ENCODE measurements at places on chromosomes 6 and 20.
A peak's percentile ranks its signal among the peaks of the same experiment; 100 is the strongest.

DNA sequence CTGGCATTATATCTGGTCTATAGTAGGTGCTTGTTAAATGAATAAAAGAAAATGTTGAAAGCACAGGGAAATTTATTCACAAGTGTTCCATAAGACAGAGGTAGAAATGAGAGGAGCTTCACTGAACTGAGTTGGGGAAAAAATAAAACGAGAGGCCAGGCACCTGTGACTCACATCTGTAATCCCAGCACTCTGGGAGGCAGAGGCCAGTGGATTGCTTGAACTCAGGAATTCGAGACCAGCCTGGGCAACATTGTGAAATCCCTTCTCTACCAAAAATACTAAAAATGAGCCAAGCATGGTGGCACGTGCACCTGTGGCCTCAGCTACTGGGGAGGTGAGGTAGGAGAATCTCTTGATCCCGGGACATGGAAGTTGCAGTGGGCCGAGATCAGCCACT, 28.1 kb upstream of the IBTK start:
- DNase-seq = no peak

- no peak for DNase-seq
Measured at GRCh38 chr6:122749451-122750050, 30.0 kb upstream of the FABP7 start.

GRCh38 chr6:65231616-65232015, 475.4 kb downstream of the EYS start:
- no peak for DNase-seq

- DNase-seq = no peak
Measured at GRCh38 chr20:16615199-16615598, 42.0 kb upstream of the KIF16B start.

DNA sequence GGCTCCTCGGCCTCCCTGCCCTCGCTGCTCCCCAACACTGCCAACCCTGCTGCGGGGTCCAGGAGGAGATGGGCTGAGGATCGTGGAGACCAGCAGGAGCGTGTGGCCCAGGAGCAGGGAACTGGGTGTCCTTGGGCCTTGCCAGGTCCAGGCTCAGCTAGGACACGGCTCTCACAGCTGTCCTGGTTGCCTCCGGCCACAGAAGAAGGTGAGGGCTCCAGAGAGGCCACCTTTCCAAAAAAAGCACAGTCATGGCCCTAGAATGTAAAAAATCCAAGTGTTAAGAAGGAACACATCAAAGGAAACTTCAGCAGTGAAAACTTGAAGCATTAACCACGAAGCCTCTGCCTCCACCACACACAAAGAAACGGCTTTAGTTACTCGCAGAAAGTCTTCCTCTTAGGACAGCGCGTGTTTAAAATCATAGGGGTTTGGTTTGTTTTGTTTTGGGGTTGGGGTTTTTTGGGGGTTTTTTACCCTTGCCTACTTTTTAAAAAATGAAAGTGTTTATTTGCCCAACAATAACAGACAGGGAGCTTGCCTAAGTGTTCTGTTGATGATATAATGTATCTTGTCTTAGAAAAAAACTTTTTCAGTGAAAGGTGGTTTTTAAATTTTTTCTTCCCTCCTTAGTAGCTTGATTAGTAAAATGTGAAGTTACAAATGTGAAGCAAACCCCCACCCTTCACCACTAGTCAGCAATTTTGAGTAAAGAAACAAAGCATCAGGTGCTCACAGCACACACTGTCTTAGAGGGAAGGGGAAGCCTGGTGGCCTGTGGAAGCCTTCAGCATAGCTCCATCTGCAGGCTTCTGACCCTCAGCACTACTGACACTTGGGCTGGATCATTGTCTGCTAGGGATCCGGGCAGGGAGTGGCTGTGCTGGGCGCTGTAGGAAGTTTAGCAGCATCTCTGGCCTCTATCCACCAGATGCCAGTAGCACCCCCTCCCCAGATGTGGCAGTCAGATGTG, 60.0 kb downstream of the PTPN1 start:
- no peak for DNase-seq

GRCh38 chr20:1072258-1072657, 46.1 kb upstream of the PSMF1 start:
- no peak for DNase-seq

DNA sequence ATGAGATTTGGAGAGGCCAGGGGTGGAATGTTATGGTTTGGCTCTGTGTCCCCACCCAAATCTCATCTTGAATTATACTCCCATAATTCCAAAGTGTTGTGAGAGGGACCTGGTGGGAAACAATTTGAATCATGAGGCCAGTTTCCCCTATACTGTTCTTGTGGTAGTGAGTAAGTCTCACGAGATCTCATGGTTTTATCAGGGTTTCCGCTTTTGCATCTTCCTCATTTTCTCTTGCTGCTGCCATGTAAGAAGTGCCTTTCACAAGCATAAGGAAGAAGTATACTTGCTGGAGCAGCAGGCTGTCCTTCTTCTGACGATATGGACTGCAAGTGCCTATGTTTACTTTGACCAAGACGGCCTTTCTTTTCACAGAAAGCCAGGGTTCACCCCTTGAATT, 270.5 kb downstream of the ESR1 start:
- no peak for DNase-seq

DNA sequence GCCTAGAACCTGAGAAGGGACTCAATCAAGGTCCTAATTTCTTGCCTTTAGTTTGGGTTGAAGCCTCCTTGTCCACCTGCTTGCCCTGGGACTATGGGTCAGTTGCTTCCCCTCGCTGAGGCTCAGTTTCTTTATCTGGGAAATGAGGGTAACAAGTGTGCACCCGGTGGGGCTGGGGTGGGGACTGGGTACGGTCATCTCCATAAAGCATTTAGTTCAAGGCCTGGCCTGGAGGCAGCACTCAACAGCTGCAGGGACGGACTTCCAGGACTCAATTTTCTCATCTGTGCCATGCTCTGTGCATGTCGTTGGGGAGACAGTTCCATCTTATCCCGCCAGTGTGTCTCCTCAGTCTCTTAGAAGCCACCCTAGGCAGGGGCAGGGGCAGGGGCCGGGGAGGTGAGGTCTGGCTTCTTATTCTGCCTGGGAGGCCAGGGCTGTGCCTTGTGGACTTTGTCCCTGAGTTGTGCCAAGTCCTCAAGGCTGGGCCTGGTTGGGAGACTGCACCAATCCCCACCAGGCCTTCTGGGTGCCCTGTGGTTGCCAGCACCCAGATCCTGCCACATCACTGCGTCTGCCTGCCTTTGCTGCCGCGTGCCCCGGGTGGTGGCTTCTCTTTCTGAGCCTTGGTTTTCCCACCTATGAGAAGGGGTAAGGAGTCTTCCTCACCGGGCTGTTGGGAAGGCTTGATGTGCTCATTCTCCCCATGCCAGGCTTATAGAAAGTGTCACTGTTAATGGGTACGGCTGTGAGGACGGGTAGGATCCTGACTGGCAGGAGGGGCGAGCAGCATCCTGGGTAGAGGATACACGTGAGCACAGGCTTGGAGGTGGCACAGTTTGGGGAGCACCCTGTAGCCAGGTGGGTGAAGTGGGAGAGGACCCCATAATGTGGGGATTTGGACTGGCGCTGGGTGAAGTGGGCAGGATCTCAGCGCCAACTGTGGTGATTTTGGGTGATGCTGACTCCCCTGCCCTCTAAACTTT, 8.6 kb downstream of the SRC start:
- DNase-seq = no peak

GRCh38 chr20:34222208-34222607, 19.0 kb upstream of the ASIP start:
- DNase-seq = no peak

GRCh38 chr6:25534942-25535631, 116.9 kb upstream of the SCGN start:
- DNase-seq = no peak

GRCh38 chr6:170209354-170210025, 81.4 kb downstream of the DLL1 start:
- DNase-seq = no peak

DNA sequence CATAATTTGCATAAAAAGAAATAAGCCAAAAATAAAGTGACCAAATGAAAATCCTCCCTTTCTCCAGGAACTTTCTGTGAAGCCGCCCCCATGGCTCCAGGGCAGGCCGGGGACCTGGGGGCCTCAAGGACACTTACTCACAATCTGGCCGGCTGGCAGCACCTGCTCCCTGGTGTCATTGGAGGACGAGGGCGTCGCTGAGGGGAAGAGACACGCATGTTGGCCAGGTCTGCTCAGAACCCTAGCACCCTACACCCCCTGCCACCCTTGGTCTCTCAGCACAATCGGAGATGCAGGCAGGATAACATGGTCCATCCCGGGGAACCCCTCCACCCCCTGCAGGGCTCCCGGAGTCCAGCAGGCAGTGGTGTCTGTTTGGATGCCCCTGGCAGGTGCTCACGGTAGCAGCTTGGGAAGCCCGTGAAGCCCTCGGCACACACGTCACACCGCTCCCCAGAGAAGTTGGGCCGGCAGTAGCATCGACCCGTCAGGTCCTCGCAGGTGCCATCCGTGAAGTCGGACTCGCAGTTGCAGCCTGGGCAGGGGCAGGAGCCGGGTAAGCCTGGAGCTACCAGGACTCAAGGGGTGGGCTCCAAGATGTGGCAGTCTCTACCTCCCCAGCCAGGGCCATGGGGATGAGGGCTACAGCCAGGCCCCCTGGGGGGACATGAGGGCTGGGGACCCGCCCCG, 21.3 kb downstream of the LAMA5 start:
- DNase-seq = no peak

GRCh38 chr20:34558320-34559218, at the start of gene MAP1LC3A:
MAP1LC3A (plus strand) TSS chr20:34558718; CDS start chr20:34558869, 151 bp downstream.
- DNase-seq = peak; percentile 87

GRCh38 chr6:122077603-122078002, 321.8 kb upstream of the HSF2 start:
- no peak for DNase-seq

- no peak for DNase-seq
Measured at GRCh38 chr6:2476376-2476775, 231.0 kb upstream of the GMDS start.

- no peak for DNase-seq
Measured at GRCh38 chr6:21496196-21496595, 97.4 kb upstream of the SOX4 start.

- DNase-seq = no peak
Measured at GRCh38 chr6:65006788-65007187, 700.2 kb downstream of the EYS start.

GRCh38 chr20:33875055-33875454, 63.9 kb downstream of the CHMP4B start:
- no peak for DNase-seq

- DNase-seq = no peak
Measured at GRCh38 chr20:62040381-62040922, 25.2 kb downstream of the TAF4 start.

DNA sequence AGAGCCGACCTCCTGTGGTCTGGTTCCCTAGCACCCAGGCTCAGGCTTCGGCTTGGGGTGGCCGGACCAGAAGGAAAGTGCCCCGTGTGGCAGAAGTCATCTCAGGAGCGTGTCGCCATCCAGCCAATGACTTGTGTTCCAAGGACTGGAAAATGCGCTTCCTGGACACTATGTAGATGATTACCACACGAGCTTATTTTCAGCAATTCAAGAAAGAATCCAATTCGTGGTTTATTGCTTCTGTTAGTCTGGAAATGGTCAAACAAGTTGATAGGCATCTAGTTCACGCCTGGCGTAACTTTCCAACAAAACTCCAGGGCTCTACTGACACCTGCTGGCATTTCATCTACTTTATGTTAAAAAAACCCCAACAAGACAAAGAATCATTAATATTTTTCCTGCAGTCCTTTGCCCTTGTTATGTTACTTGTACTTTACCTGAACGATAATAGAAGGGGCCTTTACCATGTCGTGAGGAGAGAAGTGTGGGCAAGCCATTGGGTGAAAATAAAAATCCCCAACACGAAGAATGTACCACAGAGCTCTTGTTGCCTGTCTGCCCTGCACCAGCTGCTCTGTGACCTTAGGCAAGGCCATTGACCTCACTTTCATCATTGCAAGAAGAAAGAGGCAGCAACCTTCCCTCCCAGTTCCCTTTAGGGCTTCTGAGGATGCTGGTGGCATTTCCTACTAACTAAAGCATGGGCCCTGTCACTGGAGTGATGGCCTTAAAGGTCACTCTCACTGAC, 154.7 kb upstream of the LAMP5 start:
- DNase-seq = no peak

- no peak for DNase-seq
Measured at GRCh38 chr6:132194529-132194928, 206.7 kb downstream of the MOXD1 start.

- DNase-seq = no peak
Measured at GRCh38 chr6:29705389-29706231, 17.6 kb upstream of the HLA-F start.

GRCh38 chr6:11653028-11653583, 115.6 kb downstream of the TMEM170B start:
- no peak for DNase-seq

- DNase-seq = no peak
Measured at GRCh38 chr6:164106345-164106769, 691.8 kb downstream of the QKI start.

- no peak for DNase-seq
Measured at GRCh38 chr20:46044896-46045295, 15.9 kb downstream of the SLC12A5 start.

DNA sequence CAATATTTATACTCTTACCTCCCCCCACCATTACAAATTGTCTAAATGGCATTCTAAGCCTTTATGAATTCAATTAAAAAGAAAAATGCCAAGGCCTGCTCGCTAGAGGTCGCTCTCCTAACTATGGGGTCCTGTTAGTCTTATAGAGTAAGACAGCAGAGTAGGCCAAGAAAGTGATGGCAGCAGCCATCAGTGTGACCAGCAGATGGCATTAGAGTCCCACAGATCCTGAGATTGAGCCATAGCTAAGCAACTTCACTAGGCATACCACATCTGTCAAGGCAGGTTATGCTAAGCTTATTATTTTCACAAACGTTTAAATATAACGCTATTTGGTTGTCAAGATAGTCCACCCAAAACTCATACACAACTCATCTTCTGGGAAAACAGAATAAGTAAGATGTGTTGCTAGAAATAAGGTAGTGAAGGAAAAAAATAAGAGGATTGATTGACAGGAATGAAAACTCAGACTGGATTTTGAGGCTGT, 57.6 kb upstream of the SCAF8 start:
- DNase-seq = peak; percentile 77

DNA sequence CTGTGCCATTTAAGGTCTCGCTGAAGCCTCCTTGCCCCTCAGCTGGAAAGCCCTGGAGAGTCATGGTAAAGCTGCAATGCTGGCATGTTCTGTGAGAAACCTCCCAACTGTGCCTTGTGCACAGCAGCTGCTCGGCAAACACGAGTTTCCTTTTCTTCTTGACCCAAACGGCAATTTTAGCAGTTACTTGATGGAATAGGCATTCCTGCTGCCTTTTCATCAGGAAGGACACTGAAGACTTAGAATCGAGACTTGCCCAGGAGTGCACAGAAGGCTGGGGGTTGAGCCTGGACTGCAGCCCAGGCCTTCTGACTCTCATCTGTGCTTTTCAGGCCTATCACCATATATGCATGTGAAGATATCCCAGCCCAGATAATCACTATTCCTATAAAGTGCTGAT, 28.7 kb upstream of the CLDN20 start:
- no peak for DNase-seq

DNA sequence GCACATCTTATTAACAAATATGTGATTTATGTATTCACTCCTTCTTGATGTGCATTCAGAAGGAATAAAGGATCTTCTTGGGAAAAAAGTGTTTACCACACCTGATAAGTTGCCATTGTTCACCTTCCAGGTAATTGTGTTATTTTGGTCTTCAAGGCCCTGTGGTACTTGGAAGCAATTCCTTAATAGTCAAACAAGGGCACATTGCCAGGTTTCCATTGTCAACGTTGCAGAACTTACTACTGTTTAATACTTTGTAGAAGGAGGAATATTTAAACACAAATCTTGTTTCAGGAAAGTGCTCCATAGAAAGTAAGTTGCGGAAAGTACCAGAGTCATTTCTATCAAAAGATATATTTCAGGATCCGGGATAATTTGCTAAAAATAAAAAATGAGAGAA, 129.5 kb upstream of the SGK1 start:
- DNase-seq = no peak

All from anterior cingulate cortex (tissue), 58 donors.